RKO (cell line): ENCODE measurements at places on chromosomes 2 and 18.

DNA sequence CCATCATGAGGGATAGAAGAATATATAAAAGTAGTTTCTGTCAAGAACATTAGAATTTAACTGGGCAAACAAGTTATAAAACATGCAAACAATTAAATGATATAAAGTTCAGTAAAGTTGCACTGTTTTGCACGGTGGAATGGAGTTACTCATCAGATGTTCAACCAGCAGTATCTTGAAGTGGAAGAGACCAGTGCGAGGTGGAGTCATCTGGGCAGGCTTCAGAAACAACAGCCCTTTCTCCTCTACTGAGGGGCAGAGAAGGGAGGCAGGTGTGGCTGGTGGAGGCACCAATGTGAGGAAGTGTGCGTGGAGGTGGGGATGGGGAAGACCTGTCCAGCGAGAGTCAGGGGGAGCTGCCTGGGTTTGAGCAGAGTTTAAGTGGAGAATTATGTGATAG, 7.5 kb downstream of the EFR3B start:
- no peak for DNase-seq

- peak; percentile 18 for DNase-seq
Observed at GRCh38 chr2:144330951-144331673, 188.8 kb downstream of the ZEB2 start.

DNA sequence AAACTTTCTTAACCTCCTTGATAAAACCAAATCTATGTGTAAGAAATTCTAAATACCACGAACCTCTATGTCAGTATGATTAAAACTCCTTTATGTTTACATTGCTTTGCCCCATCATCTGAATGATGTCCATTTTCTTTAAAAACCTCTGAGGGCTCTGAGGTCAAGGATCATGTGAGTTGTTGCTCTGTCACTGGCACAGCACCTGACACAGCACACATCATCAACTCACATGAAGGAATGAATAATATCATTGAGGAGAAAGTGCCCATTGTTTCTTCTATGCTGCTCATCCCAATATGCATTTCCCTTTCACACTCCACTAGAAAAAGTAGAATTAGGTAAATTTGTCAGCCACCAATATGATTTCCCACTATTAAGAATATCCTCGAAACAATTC, 1178.7 kb upstream of the NRXN1 start:
- DNase-seq = no peak

GRCh38 chr18:51563396-51563795, 365.9 kb upstream of the MEX3C start:
- no peak for DNase-seq

GRCh38 chr2:26870585-26871095, 22.7 kb downstream of the DPYSL5 start:
- DNase-seq = no peak

GRCh38 chr2:3107567-3107966, 270.1 kb downstream of the EIPR1 start:
- no peak for DNase-seq

DNA sequence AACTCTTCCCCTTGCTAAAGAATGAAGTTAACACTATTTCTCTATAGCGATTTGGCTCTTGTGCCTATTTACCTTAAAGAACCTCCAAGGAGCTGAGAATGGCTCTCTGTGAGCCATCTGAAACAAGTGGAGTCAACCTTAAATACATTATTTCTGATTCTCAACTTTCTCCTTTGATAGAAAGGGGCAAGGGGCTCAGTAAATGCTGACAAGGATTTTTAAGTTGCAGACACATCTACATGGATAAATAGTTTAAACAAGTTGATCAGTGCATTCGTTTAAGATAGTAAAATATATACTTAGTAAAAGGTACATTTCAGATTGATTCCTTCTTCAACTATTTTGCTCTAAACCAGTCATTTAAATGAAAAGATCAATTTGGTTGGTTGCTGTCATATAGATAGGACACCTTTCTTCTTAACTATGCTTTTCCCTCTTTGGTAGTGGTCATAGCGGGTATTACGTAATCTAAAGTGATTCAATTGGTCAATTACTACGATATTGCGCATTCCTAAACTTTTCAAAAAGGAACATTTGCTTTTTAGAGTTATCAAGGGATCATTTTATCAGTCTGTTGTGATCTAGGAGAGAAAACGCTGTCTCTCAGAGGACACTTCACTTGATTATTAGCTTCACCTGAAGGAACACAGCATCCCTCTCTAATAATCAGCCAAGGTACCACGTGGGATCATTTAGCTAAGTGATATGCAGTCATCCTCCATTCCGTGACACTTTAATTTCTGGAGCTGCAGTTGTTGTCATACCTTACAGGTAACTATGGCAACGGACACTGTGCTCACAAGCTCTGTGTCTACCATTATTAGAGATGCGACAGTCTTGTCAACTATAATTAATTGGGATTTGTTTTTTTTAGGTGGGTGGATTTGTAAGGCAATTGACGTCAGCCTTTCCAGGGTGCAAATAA, 50.9 kb upstream of the KCNE4 start:
- DNase-seq = no peak
